ENCODE measurements at places on chromosomes 7 and 10.
A peak's percentile ranks its signal among the peaks of the same experiment; 100 is the strongest.

- no peak for DNase-seq
These were observed 274.0 kb upstream of the GALNT17 start for GRCh38 chr7:70857793-70858545.

DNA sequence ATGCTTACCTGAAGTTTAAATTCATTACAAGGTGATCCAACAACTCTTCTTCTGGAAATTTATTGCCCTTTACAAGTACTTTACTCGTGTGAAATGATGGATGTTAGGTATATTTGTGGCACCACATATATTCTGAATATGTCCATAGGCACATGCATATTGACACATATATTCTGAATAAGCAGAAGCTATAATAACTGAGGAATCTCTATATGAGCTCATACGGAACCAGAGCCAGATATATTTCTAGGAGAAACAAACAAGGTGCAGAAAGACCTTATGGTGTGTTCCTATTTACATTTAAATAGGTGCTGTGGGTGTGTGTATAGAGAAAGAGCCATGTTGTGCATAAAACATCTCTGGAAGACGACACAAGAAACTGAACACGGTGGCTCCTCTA, 456.1 kb upstream of the NPVF start:
- DNase-seq, result no peak

DNA sequence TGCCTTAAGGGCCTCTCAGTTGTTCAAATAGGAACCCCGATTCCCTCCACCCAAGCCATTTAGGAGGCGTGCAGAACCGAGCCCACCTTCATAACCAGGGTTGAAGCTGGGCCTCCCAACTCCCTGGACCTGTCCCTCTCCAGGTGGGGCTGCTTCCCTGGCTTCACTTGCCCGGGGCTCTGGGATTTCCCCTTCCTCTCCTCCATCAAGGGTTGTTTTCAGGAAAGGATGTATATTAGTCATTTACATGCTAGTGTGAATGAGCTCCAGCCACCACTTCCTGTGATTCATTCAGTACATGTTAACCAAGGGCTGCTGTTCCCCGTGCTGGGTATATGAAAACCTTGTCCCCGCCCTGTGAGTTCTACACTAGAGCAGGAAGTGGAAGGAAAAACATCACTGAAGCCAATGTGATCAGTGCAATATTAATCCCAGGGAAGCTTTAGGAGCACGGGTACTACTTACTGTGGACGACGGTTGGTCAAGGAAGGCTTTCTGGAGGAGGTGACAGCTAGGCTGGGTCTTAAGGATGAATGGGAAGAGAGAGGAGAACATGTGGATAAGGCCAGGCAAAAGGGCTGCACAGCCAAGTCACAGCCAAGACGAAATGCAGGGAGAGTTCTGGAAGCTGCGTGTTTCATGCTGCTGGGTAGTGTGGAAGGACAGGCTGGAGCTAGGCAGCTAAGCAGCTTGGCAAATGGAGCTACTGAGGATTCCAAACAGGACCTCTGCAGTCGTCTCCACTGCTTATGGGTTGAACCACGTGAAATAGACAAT, 150.1 kb upstream of the SHH start:
- peak; percentile 86 for DNase-seq

DNA sequence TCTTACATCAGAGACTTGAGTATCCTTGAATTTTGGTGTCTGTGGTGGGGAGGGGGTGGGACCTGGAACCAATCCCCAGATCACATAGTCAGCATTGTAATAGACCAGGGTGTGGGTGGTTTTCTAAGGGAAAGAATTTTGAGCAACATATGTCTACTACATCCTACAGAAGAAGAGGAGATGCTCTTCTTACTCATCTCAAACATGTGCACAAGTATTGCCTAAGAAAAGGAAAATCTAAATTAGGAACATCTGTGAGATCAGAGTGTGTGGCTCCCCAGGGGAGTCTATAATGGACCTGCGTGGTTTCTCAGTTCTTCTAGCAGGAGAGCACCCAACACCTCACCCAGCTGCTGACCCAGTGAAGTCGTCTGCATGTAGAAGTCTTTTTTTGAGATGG, 148.8 kb downstream of the CCDC3 start:
- no peak for DNase-seq

DNA sequence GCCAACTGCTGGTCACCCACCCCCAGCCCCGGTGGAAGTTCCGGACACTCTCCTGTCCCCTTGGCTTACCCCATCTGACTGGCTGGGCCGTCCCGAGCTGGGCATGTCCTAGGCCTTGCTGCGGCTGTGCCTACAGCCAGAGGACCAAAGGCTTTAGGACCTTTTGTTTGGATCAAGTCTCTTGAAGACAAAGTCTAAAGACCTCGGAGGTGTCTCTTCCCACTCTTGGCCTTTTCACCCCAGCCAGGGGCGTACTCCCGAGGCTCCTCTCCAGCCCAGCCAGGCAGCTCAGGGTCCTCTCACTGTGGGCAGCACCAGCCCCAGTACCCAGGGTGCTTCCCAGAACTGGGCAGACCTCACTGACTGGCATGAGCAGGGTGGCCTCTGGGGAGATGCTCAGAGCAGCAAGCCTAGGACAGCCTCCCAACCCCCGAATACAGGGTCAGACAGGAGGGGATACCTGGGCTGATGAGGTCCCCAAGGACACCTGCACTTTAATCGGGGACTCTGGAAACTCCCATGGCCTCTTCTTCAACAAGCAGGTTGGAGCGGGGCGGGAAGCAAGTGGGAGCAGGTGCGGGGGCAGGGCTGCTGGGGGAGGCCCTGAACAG, 2.7 kb upstream of the PWWP2B start:
- DNase-seq, result no peak

DNA sequence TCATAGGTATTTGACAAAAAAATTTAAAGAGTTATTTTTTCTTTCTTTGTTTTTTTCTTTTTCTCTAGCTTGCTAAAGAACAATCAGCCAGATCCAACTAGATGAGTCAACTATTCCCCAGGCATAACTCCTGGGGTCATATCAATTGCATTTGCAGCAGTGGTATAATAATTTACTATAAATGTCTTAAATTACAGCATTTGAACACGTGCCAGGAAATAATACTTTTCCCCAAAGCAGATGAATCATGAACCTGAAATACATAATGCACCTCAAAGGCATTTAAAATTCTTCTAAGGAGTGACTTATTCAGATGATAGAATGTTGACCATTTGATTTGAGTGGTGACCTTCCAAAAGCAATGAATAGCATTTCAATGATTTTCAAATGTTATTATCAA, 190.1 kb downstream of the LRRTM3 start:
- no peak for DNase-seq

- no peak for DNase-seq
These were observed 55.5 kb downstream of the PAX2 start for GRCh38 chr10:100800931-100801330.

GRCh38 chr7:155680864-155681263, 36.4 kb downstream of the RBM33 start:
- DNase-seq, result no peak

DNA sequence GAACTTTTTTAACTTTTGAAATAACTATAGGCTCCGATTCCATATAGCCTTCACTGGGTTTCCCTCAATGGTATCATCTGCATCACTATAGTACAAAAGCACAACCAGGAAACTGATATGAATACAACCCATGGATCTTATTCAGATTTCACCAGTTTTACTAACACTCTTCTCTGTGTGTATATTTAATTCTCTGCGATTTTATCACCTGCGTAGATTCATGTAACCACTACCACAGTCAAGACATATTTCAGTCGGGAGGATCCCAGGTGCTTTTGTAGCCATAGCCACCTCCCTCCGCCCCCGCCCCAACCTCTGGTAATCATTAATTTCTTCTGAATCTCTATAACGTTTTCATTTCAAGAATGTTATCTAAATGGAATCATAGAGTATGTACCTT, 82.8 kb upstream of the C7orf33 start:
- DNase-seq, result no peak

Data from epithelial cell of prostate (primary cell).